Esophagus squamous epithelium (tissue), 5 donors: ENCODE measurements at places on chromosomes 4 and X.

DNA sequence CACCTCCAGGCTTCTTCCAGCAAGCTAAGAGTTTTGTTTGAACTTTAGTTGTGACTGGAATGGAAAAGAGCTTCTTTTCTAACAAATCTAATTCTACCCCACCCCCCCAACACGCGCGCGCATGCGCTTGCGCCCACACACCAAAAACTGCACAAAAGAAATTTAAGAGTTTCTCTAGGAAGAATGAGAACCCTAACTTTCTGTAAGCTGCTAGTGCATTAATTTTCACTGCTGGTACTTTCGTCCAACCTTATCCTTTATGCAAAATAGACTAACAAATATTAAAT, 9.0 kb upstream of the INTU start:
- H3K4me3 ChIP-seq, result peak overlapping the region; percentile 76
- no peak for DNase-seq
- H3K4me1 ChIP-seq, result no peaks in the 10 kb centered on the region
- H3K27ac ChIP-seq, result no peak overlapping the region

GRCh38 chr4:80199004-80199560, 1.8 kb downstream of the PRDM8 start:
- no peak for DNase-seq
- H3K4me3 ChIP-seq, result no peak overlapping the region
- no peak overlapping the region for H3K27ac ChIP-seq
- peaks cover 46% of the 10 kb centered on the region for H3K4me1 ChIP-seq
- H3K36me3 ChIP-seq, result no peaks in the 10 kb centered on the region

- H3K4me1 ChIP-seq, result no peaks in the 10 kb centered on the region
- no peaks in the 10 kb centered on the region for H3K27me3 ChIP-seq
- no peak for DNase-seq
- no peak overlapping the region for H3K4me3 ChIP-seq
- no peaks in the 10 kb centered on the region for H3K36me3 ChIP-seq
These were observed 1487.7 kb upstream of the ADGRL3 start for GRCh38 chr4:59712470-59712869.

- no peaks in the 10 kb centered on the region for H3K27me3 ChIP-seq
- H3K4me1 ChIP-seq, result no peaks in the 10 kb centered on the region
- no peak for DNase-seq
- no peak overlapping the region for H3K27ac ChIP-seq
- H3K4me3 ChIP-seq, result no peak overlapping the region
These were observed 52.3 kb upstream of the SMIM31 start for GRCh38 chr4:164701665-164702064.

DNA sequence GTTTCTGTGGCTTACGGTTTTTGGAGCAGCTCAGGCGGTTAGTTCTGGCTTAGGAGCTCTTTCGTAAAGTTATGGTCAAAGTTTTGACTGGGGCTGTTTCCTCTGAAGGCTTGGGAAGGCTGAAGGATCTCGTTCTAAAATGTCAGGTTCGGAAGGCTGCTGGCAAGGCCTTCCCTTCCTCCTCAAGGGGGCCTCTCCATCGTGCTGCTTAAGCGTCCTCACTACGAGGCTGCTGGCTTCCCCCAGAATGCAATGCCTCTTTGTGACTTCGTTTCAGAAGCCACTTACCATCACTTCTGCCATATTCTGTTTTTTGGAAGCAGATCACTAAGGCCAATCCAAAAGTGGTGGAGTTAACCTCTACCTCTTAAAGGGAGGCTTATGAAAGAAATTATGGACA, 1196.4 kb upstream of the TENM3 start:
- no peaks in the 10 kb centered on the region for H3K36me3 ChIP-seq
- no peaks in the 10 kb centered on the region for H3K27me3 ChIP-seq
- no peak for DNase-seq

- no peak for DNase-seq
- H3K27me3 ChIP-seq, result no peaks in the 10 kb centered on the region
These were observed 201.7 kb downstream of the SPRY1 start for GRCh38 chr4:123598331-123598730.

GRCh38 chr4:32789026-32789608, 2068.9 kb downstream of the PCDH7 start:
- no peak for DNase-seq
- H3K36me3 ChIP-seq, result no peaks in the 10 kb centered on the region
- H3K27ac ChIP-seq, result no peak overlapping the region
- no peaks in the 10 kb centered on the region for H3K27me3 ChIP-seq

- no peaks in the 10 kb centered on the region for H3K27me3 ChIP-seq
- peaks cover 4% of the 10 kb centered on the region for H3K4me1 ChIP-seq
- no peak overlapping the region for H3K27ac ChIP-seq
- DNase-seq, result no peak
- H3K4me3 ChIP-seq, result no peak overlapping the region
These were observed 2.7 kb upstream of the BANK1 start for GRCh38 chr4:101787701-101788316.

DNA sequence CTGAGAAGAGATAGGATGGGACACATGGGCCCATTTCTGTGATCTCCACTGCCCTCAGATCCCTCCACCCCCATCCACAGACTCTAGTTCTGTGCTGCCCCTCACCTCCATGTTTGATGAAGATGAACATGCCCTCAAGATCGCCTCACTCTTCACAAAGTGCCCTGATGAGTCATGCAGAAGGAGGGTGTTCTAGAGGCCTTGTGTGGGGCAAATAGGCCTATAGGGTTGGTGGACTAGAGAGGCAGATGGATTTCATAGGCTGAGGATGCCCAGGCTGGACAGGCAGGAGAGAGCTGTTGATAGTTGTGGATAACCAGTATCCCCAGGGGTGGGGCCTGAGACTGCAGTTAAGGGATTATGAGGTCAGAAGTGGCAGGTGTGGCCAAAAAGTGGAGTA, at the start of gene CXorf65:
CXorf65 (minus strand) TSS at position 314 of the 400 bp plus-strand sequence; CDS start at position 130, 184 bp downstream.
- DNase-seq, result no peak
- peaks cover 8% of the 10 kb centered on the region for H3K4me1 ChIP-seq
- no peaks in the 10 kb centered on the region for H3K27me3 ChIP-seq
- H3K4me3 ChIP-seq, result no peak within 1 kb of the TSS

- H3K4me3 ChIP-seq, result no peak overlapping the region
- H3K36me3 ChIP-seq, result no peaks in the 10 kb centered on the region
- H3K27me3 ChIP-seq, result no peaks in the 10 kb centered on the region
These were observed 81.7 kb downstream of the ZC4H2 start for GRCh38 chrX:64894454-64895038.

DNA sequence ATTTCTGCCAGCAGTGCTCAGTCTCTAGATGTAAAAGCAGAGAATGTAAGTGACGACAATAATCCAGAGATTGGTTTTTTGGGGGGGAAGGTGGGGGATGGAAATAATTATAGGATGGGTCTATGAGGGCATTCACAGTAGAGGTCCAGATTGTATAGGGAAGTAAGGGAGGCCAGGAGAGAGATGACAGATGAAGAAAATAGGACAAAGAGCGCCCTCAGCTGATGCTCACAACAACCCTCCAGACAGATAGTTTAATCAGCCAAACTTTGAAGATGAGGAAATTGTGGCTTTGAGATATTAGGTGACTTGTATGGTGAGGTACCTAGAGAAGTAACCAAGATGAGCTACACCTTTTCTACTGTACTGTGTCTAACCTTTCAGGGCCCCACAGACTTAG, 137.9 kb downstream of the MAGEB17 start:
- H3K4me3 ChIP-seq, result no peak overlapping the region
- no peaks in the 10 kb centered on the region for H3K4me1 ChIP-seq
- no peak overlapping the region for H3K27ac ChIP-seq

DNA sequence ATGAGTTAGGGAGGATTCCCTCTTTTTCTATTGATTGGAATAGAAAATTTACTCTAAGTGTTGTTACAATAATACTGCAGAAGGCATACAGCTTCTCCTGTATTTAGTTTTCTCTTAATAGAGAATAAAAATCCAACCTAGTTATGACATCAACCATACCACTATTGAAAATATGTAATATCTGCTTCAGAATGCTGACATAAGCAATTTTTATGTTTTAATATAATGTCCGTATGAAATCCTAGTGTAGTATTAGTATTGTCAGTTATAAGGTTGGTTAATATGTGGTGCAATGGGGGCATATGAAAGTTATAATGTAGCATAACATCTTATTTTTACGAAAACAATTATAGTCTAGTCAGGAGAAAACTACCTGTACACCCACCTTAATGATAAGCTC, 68.2 kb downstream of the HEPH start:
- no peak overlapping the region for H3K4me3 ChIP-seq
- no peak for DNase-seq
- H3K36me3 ChIP-seq, result no peaks in the 10 kb centered on the region
- H3K4me1 ChIP-seq, result no peaks in the 10 kb centered on the region

DNA sequence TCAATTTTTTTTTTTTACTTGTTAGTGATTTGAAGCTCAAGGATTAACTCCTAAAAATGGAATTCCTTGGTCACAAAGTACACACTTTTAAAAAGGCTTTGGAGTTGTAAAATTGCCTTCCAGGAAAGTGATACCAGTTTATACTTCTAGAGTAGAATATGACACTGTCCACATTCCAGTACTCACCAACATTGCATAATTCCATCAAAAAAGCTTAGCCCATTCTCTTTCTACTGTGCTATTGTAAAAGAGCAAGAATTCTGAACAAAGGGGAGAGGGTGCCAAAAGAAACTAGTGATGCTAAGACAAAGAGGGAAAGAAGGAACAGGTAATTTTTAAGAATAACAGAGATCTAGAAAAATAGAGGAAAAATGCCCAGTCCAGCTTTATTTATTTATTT, 10.4 kb upstream of the PHOX2B start:
- no peaks in the 10 kb centered on the region for H3K36me3 ChIP-seq
- no peak for DNase-seq
- peaks cover 89% of the 10 kb centered on the region for H3K27me3 ChIP-seq
- no peaks in the 10 kb centered on the region for H3K4me1 ChIP-seq
- no peak overlapping the region for H3K4me3 ChIP-seq
- no peak overlapping the region for H3K27ac ChIP-seq

- no peak overlapping the region for H3K27ac ChIP-seq
- H3K27me3 ChIP-seq, result no peaks in the 10 kb centered on the region
- H3K4me3 ChIP-seq, result no peak overlapping the region
- H3K4me1 ChIP-seq, result peaks cover 10% of the 10 kb centered on the region
These were observed 123.7 kb downstream of the STOX2 start for GRCh38 chr4:184028561-184029374.

GRCh38 chr4:1974840-1975239, 33.9 kb downstream of the NELFA start:
- H3K4me1 ChIP-seq, result no peaks in the 10 kb centered on the region
- no peak overlapping the region for H3K27ac ChIP-seq
- no peaks in the 10 kb centered on the region for H3K27me3 ChIP-seq
- DNase-seq, result no peak

- no peaks in the 10 kb centered on the region for H3K27me3 ChIP-seq
- no peaks in the 10 kb centered on the region for H3K36me3 ChIP-seq
- DNase-seq, result no peak
- no peak overlapping the region for H3K4me3 ChIP-seq
These were observed 43.0 kb upstream of the TEX13D start for GRCh38 chrX:124289443-124289842.

DNA sequence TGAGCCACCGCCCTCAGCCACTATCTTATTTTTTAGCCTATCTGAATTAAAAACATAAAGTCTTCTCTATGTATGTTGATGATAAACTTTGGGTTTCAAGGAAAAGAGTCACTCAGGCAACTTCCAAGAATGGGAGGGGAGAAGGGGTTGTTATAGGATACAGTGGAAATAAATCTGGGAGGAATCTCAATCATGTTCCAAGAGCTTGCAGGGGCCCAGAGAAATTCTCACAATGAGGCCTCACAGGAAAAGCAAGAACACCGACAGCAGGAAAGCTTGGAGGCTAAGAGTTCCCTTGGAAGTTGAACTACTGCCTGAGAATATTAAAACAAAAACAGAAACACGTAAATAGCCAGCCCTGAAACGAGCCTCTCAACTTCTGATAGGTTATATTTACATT, 384.6 kb upstream of the IGFBP7 start:
- no peaks in the 10 kb centered on the region for H3K36me3 ChIP-seq
- peaks cover 9% of the 10 kb centered on the region for H3K4me1 ChIP-seq
- no peak overlapping the region for H3K4me3 ChIP-seq
- no peak overlapping the region for H3K27ac ChIP-seq
- no peak for DNase-seq
- no peaks in the 10 kb centered on the region for H3K27me3 ChIP-seq
